ENCODE measurements at places on chromosomes 12 and 14.
A peak's percentile ranks its signal among the peaks of the same experiment; 100 is the strongest.

DNA sequence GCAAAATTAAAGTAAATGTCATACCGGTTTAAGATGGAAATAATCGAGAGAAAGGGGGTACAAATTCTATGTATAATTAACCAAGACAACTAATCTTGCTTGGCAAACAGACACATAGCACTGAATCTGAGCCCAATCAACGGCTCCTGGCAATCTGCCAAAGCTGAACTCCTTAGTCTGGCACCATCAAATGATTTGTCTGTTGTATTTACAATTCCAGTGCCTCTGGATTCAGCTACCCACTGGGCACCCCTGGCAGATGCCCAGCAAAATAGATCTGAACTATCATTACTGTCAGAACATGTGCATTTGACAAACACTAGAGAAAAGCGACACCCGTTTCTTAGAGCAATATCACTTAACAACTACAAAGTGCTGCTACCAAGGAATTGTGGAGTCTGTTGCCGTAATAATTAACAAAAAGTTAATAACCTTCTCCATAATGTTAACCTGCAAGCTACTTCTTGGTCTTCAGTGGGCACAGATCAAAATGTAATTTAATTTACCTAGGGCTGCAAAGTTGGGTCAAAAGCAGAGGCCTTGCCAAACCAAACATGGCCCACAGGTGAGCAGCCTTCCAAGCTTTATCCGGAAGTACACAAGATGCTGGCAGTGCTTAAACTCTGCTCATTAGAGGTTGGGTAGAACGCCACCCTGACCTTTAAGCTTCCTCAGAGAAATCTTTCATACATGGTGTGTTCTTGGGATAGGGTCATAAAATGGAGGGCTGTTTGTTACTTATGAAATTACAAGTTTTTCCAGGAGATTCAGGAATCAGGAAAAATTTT is 7.6 kb downstream of the EGLN3 start:
- no peak overlapping the region for H3K27ac ChIP-seq
- no peak overlapping the region for H3K4me3 ChIP-seq
- H3K36me3 ChIP-seq = no peaks in the 10 kb centered on the region
- H3K4me1 ChIP-seq = no peaks in the 10 kb centered on the region
- H3K27me3 ChIP-seq = no peaks in the 10 kb centered on the region
- DNase-seq = no peak

GRCh38 chr12:2501464-2502191 is 293.1 kb upstream of the FKBP4 start:
- H3K4me1 ChIP-seq = no peaks in the 10 kb centered on the region
- DNase-seq = no peak
- no peaks in the 10 kb centered on the region for H3K27me3 ChIP-seq
- no peak overlapping the region for H3K4me3 ChIP-seq
- H3K36me3 ChIP-seq = no peaks in the 10 kb centered on the region
- no peak overlapping the region for H3K27ac ChIP-seq

GRCh38 chr14:78627114-78627513 is 456.9 kb downstream of the NRXN3 start:
- H3K4me3 ChIP-seq = no peak overlapping the region
- no peaks in the 10 kb centered on the region for H3K36me3 ChIP-seq

- H3K27me3 ChIP-seq = no peaks in the 10 kb centered on the region
- no peak overlapping the region for H3K4me3 ChIP-seq
Measured at GRCh38 chr12:90209029-90209428, 500.4 kb upstream of the ATP2B1 start.

DNA sequence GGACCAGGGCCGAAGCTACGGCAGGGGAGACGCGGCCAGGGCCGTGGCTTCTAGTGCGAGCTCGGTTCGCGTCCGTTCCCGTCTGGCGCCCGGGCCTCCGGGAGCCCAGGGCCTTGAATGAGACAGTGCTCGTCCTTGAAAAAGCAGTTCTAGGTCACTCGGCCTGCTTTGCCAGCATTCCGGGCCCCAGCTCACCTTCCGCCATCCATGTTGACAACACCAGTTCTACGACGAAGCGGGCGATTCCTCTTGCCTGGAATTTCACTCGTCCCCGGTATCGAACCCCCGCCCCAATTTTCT is 4.5 kb downstream of the OR10AD1 start:
- H3K4me1 ChIP-seq = peaks cover 2% of the 10 kb centered on the region
- H3K4me3 ChIP-seq = peak overlapping the region; percentile 84
- H3K27me3 ChIP-seq = no peaks in the 10 kb centered on the region
- H3K27ac ChIP-seq = peak overlapping the region; percentile 85
- H3K36me3 ChIP-seq = no peaks in the 10 kb centered on the region

- no peaks in the 10 kb centered on the region for H3K36me3 ChIP-seq
- H3K27ac ChIP-seq = peak overlapping the region; percentile 70
- no peaks in the 10 kb centered on the region for H3K27me3 ChIP-seq
- no peak overlapping the region for H3K4me3 ChIP-seq
- peak; percentile 34 for DNase-seq
- H3K4me1 ChIP-seq = peaks cover 19% of the 10 kb centered on the region
Measured at GRCh38 chr12:31517994-31518393, 72.9 kb downstream of the DENND5B start.

- no peaks in the 10 kb centered on the region for H3K27me3 ChIP-seq
- H3K4me3 ChIP-seq = no peak overlapping the region
- H3K27ac ChIP-seq = no peak overlapping the region
- no peaks in the 10 kb centered on the region for H3K4me1 ChIP-seq
Measured at GRCh38 chr14:83208341-83208740, 1674.7 kb upstream of the SEL1L start.

GRCh38 chr12:54127538-54128259 is 61.1 kb downstream of the SMUG1 start:
- peaks cover 8% of the 10 kb centered on the region for H3K27me3 ChIP-seq
- peak overlapping the region; percentile 67 for H3K4me3 ChIP-seq
- no peaks in the 10 kb centered on the region for H3K36me3 ChIP-seq
- no peak overlapping the region for H3K27ac ChIP-seq
- no peak for DNase-seq
- H3K4me1 ChIP-seq = no peaks in the 10 kb centered on the region

DNA sequence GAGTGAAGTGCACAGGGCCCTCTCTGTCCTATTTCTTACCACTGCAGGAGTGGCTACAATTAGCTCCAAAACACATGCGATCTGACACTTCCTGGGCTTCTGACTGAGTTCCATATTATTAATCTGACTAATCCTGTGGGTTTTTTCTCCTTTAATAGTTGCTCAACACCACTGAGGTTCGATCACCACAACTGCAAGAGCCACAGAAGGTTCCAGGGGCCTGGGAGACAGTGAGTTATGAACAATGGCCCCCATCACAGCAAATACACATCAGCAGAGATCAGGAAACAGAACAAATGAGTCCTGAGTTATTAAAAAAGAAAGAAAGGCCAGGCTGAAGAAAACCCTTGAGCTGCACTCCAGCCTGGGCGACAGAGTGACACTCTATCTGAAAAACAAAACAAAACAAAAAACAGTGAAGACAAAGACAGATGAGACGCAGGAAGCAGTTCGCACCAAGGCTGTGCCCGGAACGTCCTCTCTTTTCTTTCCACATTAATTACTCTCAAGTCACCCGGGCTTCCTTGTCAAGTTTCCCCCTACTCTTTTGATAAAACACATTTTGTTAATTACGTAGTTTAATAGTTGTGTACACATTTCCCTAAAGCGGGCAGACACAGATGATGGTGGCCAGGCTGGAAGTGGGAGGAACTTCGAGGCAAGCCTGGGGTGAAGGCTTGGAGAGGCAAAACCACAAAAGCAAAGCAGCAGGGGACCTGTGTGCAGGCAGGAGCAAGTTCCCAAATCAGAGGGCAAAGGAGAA is 42.7 kb downstream of the CDC42BPB start:
- peak; percentile 43 for DNase-seq
- H3K27ac ChIP-seq = no peak overlapping the region
- H3K4me1 ChIP-seq = no peaks in the 10 kb centered on the region
- H3K27me3 ChIP-seq = no peaks in the 10 kb centered on the region
- no peak overlapping the region for H3K4me3 ChIP-seq
- peaks cover 1% of the 10 kb centered on the region for H3K36me3 ChIP-seq

DNA sequence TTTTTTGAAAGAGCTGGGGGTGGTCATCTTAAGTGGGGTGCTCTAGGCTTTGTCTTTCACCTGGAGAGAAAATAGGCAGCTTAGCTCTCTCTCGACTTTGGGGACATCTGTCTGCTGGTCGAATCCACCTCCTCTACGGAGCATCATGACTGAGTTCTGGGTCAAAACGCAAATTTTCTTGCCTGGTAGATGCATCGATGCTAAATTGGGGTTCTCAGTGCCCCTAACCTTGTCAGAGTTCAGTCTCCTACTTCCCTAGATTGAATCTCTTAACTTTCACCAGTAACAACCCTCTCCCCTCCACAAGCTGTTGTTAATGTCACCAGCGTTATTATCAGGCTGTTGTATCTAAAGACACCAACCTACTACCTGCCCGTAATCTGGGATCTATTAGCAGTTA is 682 bp downstream of the FLRT2 start:
- H3K4me1 ChIP-seq = peaks cover 9% of the 10 kb centered on the region
- H3K27ac ChIP-seq = peak overlapping the region; percentile 34
- H3K4me3 ChIP-seq = peak overlapping the region; percentile 85
- H3K27me3 ChIP-seq = no peaks in the 10 kb centered on the region
- no peaks in the 10 kb centered on the region for H3K36me3 ChIP-seq

- no peak overlapping the region for H3K27ac ChIP-seq
- DNase-seq = no peak
- no peaks in the 10 kb centered on the region for H3K36me3 ChIP-seq
Measured at GRCh38 chr12:66549050-66549389, 129.9 kb downstream of the GRIP1 start.

DNA sequence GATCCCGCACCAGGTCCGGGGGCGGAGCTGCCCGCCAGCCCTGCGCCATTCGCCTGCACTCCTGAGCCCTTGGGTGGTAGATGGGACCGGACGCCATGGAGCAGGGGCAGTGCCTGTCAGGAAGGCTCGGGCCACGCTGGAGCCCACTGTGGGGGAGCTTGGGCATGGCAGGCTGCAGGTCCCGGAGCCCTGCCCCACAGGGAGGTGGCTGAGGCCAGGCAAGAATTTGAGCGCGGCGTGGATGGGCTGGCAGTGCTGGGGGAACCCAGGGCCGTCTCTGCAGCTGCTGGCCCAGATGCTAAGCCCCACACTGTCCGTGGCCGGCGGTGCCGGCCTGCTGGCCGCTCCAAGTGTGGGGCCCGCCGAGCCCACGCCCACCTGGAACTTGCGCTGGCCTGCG is 260.0 kb downstream of the NPAS3 start:
- DNase-seq = no peak
- no peaks in the 10 kb centered on the region for H3K27me3 ChIP-seq

- H3K27me3 ChIP-seq = no peaks in the 10 kb centered on the region
- no peaks in the 10 kb centered on the region for H3K36me3 ChIP-seq
- DNase-seq = peak; percentile 3
- no peaks in the 10 kb centered on the region for H3K4me1 ChIP-seq
- peak overlapping the region; percentile 76 for H3K4me3 ChIP-seq
Measured at GRCh38 chr12:40104461-40105264, 1.2 kb downstream of the SLC2A13 start.
